ENCODE measurements at places on chromosomes 13 and 19.
A peak's percentile ranks its signal among the peaks of the same experiment; 100 is the strongest.

GRCh38 chr13:33276570-33276969 is 9.0 kb downstream of the STARD13 start:
- DNase-seq: no peak

DNA sequence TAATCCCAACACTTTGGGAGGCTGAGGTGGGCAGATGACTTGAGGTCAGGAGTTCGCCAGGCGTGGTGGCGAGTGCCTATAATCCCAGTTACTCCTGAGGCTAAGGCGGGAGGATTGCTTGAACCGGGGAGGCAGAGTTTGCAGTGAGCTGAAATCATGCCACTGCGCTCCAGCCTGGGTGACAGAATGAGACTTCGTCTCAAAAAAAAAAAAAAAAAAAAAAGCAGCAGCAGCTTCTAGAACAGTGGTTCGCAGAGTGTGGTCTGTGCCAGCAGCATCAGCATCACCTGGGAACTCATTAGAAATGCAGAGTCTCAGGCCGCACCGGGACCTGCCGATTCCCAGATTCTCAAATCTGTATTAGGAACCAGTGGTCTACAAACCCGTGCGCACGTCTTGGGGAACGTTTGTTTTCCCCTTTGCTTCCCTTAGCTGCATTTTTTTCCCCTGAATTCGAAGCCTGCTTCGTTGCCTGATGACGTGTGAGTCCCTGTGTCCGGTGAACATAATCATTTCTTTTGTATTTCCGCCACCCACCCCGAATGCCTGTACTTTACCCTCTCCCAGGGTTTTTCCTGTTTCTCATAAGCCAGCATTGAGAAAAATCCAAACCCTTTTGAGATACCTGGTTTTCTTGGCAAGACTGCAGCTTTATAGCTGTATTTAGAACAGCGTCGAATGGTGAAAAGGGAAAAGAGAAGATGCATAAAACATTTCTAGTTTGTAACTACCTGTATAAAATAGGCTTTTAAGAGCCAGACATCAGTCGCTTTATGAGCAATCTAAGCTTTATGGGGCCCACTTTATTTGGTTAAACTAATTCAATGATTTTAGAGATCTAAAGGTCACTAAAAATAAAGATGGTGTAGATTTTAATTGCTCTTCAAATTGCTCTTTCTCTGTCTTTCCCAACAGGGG is 49.8 kb downstream of the BICRA start:
- DNase-seq: no peak

DNA sequence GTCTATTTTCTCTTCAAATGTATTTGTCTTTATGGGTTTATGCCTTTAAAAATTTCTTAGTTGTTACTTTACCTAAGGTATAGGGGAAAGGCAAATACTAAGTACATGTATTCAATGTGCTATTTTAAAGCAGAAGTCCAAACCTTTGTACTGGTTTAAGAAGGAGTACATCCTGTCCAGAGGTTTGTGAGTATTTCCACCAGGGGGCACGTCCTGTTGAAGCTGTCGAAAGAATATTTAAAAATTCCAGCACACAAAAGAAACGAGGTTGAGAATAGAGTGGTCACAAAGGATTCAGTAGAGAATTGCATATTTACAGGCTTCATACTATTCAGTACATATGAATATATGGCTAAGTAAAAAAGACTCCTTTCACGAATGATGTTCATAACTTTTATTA is 59.8 kb downstream of the URI1 start:
- no peak for DNase-seq

DNA sequence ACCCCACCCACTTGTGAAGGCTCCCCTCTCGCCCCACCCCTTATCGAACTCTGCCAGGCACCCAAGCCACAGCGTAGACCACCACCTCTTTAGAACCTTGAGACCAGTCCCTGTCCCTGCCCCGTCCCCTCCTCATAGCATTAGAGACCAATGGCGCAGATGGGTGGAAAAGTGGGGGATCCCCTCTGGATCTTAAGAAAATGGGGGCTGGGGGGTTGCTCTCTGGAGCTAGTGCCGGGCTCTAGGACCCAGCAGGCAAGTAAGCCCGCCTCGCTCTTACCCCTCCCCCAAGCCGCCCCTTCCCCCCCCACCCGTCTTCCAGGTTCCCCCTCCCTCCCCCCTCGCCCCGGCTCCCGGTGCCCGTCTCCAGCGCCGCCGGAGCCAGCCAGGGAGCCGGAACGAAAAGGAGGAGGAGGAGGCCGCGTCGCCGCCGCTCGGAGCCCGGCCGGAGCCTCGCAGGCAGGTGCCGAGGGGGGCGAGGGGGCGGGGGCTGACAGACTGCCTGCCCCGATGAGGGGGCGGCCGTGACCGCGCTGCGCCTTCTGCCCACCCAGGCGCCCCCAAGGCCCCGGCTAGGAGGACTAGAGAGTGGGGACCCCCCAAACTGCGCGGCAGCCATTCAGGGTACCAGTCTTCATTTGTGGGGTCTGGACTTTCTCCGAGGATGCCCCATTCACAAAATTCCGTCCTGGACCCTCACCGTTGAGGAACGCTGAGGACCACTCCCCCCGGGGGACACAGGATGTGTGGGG is at the start of gene SPRED3:
Gene SPRED3 (plus strand): TSS at position 349 of the 752 bp plus-strand sequence. CDS start 1,606 bp downstream, outside the sequence.
- peak; percentile 59 for DNase-seq

GRCh38 chr19:50779504-50780457 is 9.5 kb downstream of the GPR32 start:
- DNase-seq: no peak

- peak; percentile 71 for DNase-seq
These were observed 34.2 kb downstream of the MBNL2 start for GRCh38 chr13:97256343-97256783.

DNA sequence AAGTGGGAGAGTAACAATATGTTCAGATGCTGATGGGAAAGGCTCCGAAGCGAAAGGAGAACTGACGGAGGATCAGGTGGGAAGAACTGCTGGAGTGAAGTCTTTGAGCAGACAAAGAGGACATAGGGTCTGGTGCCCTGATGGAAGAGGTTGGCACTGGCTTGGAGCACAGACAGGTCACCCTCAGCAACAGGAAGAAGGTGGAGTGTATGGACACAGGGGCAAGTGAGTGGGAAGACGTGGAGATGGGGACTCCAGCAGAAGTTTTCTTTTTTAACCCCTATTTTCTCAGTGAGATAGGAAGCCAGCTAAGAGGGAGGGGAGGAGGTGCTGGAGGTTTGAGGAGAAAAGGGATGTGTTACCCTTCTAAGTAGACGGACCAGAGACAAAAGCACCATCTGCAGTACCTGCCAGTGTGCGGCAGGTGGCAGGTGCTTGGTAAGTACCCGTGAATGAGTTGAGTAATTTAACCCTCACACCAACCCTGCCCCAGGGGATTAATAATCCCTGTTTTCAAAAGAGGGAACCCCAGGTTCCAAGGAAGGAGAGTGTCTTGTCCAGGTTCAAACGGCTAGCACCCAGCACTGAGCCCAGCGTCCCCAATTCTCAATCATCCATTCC is 11.2 kb downstream of the HAS1 start:
- DNase-seq: no peak

DNA sequence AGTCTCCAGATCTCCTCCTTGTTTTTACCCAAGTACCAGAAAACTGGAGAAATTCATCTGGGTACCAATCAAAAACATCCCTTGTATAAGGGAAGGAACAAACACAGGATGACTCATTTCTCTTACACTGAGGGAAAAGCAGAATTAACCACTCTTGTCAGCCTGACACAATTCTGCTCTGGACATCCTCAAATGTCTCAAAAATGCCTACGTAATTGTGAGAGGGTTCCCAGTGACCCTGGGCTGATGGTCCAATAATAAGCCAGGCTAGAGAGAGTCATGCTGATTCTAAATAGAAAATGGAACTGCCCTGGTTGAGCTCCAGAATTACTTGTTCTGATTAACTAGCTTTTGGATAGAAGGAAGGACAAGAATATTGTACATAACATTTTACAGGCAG is 14.5 kb downstream of the ZNF708 start:
- no peak for DNase-seq

GRCh38 chr13:44516771-44517170 is 59.4 kb downstream of the TSC22D1 start:
- no peak for DNase-seq

GRCh38 chr19:9862938-9863337 is 27.8 kb downstream of the PIN1 start:
- DNase-seq: no peak

DNA sequence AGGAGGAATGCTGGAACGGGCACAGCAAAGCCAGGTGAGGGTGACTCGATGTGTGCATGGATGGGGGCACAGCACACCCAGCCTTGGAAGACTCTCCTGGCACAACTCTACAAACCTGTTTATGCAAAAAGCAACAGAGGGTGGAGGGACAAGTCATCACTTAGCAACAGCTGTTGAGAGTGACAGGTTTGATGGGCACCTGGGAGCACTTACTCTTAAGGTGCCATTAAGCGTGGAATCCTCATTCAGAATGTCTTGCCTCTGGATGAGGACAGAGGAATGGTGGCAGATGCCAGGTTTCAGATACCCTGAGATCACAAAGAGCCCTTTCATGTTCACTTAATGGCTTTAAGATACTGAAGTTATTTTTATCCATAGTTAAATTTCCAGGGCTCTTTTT is 97.0 kb downstream of the DCT start:
- DNase-seq: no peak

DNA sequence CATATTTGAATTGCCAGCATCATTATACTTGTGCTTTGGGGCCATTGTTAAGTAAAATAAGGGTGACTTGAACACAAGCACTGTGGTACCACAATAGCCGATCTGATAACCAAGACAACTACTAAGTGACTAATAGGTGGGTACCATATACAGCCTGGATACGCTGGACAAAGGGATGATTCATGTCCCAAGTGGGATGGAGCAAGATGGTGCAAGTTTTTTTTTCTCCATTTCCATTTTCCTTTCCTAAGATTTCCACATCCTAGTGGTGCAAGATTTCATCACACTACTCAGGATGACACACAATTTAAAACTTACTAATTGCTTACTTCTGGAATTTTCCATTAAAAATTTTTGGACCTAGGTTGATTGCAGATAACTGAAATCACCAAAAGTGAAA is 15.1 kb downstream of the BRCA2 start:
- peak; percentile 92 for DNase-seq

DNA sequence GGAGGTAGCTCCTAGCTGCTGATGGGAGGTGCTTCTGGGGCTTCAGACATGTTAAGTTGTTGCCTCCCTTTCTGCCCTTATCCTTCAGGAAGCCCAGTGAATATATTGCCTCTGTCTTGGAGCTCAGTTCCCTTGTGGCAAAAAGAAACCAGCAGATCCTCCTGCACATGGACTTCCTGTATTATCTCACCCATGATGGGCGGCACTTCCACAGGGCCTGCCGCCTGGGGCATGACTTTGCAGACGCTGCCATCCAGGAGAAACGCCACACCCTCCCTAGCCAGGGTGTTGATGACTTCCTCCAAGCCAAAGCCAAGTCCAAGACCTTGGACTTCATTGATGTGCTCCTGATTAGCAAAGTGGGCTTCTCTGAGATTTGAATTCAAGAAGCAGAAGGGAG is 6.0 kb upstream of the CYP4F12 start:
- DNase-seq: no peak

DNA sequence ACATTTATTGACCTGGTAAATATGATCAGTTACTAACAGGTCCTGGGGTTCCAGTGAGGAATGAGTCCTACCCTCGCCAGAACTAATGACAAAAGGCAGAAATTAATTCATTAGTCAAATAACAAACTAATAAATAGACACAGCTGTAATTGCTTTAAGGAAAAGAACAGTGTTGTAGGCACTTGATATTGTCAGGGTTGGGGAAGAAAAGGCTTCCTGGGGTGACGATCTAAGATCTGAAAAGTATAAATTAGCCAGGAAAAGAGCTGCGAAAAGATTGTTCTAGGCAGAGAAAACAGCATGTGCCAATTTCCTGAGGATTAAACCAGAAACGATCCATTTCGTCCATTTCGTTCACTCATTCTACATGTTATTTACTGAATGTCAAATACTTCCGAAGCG is 670 bp upstream of the CHAF1A start:
- DNase-seq: no peak

GRCh38 chr13:78040205-78040830 is 121.7 kb upstream of the EDNRB start:
- DNase-seq: no peak
